ENCODE measurements at places on chromosomes 4 and X. TPM values are rescaled to one million over a fixed set of nuclear protein-coding genes. Genes with fewer than 3 reads are reported as not detected.
A peak's percentile ranks its signal among the peaks of the same experiment; 100 is the strongest.

DNA sequence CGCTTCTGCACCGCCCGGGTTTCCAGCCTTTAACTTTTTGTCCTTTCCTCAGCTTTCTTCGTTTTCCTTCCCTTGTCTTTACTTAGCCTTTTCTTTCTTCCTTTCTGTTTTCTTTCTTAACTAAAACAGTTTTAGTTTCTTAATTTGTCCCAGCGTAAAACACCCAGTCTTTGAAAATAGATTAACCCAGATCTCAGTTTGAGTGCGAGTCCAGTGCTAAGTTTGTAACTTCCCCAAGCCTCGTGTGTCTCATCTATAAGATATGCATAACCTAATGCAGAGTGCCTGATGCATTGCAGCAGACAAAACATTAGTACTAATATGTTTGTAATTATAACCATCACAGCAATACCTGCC, 460 bp upstream of the GEMIN8 start:
- peak overlapping the region; percentile 87 for H3K27ac ChIP-seq
- peaks cover 9% of the 10 kb centered on the region for H3K27me3 ChIP-seq
- no peaks in the 10 kb centered on the region for H3K36me3 ChIP-seq

DNA sequence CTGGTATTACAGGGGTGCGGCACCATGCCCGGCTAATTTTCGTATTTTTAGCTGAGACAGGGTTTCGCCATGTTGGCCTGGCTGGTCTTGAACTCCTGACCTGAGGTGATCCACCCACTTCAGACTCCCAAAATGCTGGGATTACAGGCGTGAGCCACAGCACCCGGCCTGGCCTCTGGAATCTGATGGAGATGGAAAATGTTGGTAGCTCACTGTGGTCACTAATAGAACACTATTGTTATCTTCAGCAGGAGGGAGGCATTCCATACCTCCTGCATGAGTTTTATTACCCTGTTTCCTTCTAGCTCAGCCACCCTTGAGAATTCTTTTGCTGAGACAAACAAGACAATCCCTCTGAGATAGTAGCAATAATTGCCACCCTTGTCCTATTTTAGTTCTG, 105.0 kb downstream of the SHROOM3 start:
- H3K4me3 ChIP-seq = no peak overlapping the region
- no peaks in the 10 kb centered on the region for H3K36me3 ChIP-seq
- no peak overlapping the region for H3K27ac ChIP-seq

DNA sequence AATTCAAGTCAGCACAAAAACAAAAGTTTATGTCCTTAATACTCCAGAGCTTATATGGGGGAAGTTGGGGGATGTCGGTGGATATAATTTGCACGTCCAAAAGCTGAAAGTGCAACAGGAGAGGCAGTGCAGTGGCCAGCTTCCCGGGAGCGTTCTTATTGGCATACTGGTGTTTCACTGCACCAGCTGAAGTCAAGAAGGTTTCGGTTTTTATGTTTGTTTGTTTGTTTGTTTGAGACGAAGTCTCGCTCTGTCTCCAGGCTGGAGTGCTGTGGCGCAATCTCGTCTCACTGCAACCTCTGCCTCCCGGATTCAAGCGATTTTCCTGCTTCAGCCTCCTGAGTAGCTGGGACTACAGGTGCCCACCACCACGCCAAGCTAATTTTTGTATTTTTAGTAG, 28.6 kb upstream of the TLR3 start:
- H3K4me1 ChIP-seq = no peaks in the 10 kb centered on the region
- no peaks in the 10 kb centered on the region for H3K36me3 ChIP-seq
- H3K27me3 ChIP-seq = no peaks in the 10 kb centered on the region
- DNase-seq = no peak
- H3K4me3 ChIP-seq = no peak overlapping the region
- H3K27ac ChIP-seq = no peak overlapping the region

Gene CLGN
- 5.2 TPM for total RNA-seq

GRCh38 chr4:36187723-36188333, 56.5 kb downstream of the ARAP2 start:
- H3K27ac ChIP-seq = no peak overlapping the region
- no peak for DNase-seq
- no peaks in the 10 kb centered on the region for H3K4me1 ChIP-seq
- H3K27me3 ChIP-seq = no peaks in the 10 kb centered on the region
- no peaks in the 10 kb centered on the region for H3K36me3 ChIP-seq
- no peak overlapping the region for H3K4me3 ChIP-seq
